Stimulated activated CD8-positive, alpha-beta memory T cell treated with anti-CD3 and anti-CD28 coated beads, Interleukin-4, amount 100 ng/mL, for 48 hours (primary cell): ENCODE measurements at places on chromosomes 13 and 19.

GRCh38 chr13:31320946-31321345, 121.2 kb downstream of the B3GLCT start:
- DNase-seq, result no peak

- no peak for DNase-seq
These were observed 71.5 kb upstream of the GJB6 start for GRCh38 chr13:20303636-20304035.

GRCh38 chr13:101736566-101736965, 284.1 kb downstream of the ITGBL1 start:
- no peak for DNase-seq

DNA sequence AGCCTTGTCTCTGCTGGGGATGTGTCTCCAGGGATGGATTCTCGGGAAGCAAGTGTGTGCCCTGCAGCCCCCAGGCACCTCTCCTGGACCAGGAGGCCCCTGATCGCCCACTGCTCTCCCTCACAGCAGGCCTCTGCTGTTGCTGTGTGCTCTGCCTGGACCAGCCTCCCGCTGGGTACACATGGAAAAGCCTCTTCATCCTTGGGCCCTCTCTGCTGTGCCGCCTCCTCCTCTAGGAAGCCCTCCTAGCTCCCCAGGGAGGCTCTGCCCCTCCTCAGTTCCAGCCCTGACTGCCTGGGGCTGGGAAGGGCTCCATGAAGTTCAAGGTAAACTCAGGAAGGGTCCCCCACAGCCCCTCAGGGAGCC, 12.0 kb downstream of the NDUFA11 start:
- DNase-seq, result no peak

DNA sequence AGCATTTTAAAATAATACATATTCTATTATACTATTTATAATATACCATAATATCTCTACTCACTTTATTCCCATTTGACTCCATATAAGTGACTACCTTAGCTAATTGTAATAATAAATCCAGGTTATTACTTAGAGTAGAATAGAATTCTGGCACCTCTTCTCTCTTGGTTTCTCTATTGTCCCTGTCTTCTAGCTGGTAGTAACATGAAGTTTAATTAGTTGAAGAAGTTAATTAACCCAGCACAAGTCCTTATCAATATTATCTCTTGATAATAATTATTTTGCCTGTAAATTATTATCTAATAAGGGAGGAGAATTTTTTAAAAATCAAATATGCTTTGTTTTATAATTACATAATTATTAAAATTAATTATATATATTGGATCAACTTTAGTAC, 1571.2 kb upstream of the PRR20A start:
- DNase-seq, result no peak

- DNase-seq, result no peak
These were observed 25.1 kb downstream of the SIPA1L3 start for GRCh38 chr19:37931881-37932655.

DNA sequence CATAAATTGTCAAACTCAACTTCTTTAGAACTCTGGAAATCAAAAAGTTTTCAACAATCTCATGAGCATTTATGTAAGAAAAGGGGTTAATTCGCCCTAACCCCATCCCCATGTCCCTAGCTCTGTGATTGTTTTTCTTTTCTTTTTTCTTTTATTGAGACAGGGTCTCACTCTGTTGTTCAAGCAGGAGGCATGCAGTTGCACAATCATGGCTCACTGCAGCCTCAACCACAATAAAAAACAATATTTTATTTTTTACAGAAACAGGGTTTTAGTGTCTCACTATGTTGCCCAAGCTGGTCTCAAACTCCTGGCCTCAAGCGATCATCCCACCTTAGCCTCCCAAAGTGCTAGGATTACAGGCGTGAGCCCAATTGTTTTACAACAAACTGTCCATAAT, 16.7 kb downstream of the VWA8 start:
- no peak for DNase-seq

DNA sequence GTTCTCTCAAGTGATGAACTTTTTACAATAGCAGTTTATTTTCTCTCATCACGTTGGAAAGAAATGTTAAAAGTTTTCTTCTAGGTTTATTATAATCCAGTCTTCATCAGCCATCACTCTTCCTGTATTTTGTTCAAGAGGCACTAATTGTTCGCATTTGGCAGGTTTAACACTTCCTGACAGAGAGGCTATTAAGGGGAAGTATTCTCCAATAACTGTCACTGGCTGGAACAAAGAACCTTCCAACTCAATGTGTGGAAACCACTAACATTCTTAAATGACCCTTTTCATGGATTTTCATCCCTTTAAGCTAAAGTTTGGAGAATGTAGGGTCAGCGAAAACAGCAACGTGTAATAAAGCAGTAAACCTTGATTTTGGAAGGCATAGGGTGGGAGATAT, 145.1 kb downstream of the PCCA start:
- DNase-seq, result no peak

DNA sequence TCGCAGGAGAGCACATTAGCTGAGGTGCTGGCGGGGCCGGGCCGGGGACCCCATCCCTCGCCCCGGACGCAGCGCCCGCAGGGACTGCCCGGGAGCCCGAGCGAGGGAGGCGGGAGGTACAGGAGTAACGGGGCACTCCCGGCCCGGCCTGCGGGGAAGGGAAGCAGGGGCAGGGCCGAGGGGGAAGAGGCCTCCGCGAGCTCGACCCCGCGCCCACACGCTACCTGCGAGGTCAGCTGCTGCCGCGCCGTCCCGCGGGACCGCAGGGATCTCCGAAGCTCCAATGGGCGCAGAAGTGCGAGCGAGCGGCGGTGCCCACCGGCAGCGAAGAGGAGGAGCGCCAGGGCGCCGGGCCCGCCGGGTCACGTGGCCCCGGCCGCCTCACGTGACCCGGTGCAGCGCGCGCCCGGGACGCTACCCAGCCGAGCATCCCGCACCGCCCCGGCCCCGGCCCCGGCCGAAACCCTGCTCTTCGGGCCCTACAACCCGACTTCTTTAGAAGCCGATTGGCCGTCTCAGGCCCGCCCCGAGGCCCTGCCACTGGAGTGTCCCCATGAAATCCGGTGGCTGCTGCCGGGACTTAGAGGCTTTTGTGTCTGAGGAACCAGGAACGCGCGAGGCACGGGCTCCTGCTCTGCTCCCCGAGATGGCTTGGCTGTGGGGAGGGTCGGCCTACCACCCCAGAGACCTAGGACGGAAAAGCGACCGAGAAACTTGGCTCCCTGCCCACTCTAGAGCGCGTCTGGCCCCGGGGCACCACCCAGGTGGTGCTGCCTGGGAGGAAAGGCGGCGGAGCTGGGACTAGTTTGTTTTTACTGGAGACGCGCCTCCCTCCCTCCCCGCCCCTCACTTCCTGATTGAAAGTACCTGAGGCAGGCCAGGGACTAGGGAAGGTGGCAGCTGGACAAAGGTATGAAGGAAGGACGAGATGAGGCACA, at the start of gene RCBTB1:
Gene RCBTB1, minus strand, starts transcription at position 339 of the 938 bp plus-strand sequence. CDS start 18,279 bp downstream, outside the sequence.
- DNase-seq, result peak; percentile 74

DNA sequence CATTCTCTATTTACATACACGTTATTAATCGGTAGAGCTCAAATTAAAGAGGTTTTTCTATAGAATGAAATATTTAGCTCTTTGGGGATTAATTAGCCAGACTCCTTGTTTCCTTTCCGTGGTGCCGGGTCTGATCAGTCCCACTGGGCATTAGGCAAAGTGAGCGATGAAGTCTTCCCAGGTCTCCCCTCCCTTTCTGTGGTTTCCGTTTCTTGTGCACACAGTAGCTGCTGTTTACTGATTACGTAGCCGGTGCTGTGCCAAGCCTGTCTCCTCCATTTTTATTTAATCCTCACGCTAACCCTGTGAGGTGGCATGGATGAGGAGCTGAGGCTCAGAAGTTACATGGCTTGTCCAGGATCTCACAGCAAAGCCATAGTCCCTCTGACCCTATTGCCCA, 9.0 kb downstream of the SLC25A15 start:
- no peak for DNase-seq

DNA sequence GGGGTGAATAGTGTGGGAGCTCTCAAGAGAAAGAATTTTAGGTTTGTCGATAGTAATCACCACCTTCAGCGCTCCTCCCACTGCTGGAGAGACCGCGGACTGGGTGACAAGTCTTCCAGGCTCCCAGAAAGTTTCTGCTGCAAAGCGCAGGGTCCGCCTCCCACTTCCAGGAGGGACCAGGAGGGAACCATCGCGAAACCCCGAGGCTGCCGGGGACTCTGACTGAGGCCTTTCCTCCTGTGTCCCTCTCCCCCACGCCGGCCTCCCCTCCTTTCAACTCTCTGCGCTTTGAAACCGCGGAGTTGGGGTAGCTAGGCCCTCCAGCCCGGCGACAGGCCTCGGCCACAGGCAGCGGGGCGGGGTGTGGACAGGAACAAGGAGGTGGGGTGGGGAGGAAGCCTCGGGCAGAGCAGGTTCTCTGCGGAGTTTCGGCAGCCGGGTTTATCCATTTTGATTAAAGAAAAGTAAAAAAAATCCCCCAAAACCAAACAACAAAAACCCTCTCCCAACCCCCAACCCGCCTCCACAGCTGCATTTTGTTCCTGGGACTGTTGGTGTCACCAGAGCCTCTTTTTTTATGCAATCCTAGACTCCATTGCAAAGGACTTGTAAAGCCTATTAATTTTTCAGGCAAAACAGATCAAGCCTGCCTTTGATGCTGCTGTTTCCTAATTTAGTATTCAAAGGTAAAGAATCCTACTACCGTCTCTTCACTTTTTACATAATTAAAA, 157.2 kb downstream of the TM9SF2 start:
- peak; percentile 63 for DNase-seq

DNA sequence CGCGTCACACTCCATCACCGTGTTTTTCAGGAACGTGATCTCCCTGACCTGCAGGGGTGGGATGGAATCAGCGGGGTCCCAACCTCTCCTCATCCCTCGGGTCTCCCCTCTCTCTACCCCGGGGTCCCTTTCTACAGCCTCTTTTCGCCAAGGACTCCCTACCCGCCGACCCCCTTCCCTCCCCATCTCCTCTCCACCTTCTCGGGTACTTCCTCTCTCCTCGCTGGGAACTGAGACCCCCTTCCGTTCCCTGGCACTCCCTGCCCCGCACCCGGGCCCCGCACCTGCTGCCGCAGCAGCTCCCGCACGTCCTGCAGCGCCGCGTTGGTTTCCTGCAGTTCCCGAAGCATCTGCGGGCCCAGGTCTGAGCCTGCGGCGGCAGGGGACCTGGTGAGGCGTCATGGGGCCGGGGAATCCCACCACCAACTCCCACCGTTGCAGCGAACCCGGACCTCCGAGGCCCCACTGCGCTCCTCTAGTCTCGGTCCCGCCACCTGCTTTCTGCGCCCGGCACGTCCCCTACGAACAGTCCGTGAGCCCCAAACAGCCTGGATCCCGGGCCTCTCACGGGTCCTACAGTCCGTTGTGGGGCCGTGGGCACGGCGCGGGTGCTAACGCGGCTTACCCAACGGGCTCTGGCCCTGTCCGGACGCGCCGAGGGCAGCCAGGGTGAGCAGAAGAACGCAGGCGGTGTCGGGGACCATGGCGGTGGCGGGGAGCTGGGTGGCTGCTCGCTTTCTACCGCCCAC, at the start of gene COMP:
Gene COMP, minus strand, starts transcription at position 740 of the 749 bp plus-strand sequence. Its CDS starts 36 bp downstream, at position 704.
- no peak for DNase-seq

GRCh38 chr13:22883956-22884355, 296.8 kb upstream of the SGCG start:
- DNase-seq, result no peak

DNA sequence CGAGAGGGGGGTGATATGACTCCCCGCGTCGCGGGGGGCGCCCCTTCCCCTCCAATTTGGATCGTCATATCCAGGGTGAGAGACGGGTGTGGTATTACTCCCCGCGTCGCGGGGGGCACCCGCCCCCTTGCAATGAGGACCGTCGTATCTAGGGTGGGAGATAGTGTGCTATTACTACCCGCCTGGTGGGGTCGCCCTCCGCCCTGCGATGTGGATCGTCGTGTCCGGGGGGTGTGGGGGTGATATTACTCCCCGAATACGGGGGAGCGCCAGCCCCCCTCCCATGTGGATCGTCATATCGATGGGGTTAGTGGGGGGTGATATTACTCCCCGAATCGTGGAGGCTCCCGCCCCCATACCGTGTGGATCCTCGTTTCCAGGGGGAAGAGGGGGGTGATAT, 29.2 kb upstream of the RGCC start:
- peak; percentile 54 for DNase-seq

DNA sequence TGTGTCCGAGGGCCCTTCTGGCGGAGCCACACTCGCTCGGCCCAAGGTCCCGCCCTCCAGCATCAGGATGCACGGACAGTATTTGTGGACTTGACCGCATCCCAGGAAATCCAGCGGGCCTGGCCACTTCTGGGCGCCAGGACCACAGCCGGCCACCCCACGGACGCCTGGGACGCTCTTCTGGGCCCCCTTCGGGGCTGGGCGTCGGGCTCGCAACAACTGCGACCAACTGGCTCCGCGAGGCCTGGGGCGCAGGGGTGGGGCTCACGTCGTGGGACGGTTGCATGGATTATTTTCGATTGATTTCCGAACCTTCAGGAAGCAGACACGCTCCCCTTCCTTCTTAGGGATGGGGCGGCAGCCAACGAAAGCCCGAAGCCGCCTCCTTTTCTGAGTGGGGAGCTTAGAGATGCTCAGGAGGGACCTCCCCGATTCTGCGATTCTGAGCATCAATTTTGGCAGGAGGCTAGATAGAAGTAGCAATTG, 521 bp upstream of the NUP58 start:
- peak; percentile 48 for DNase-seq

- no peak for DNase-seq
These were observed 61.6 kb downstream of the GSX1 start for GRCh38 chr13:27853861-27854260.
